ENCODE measurements at places on chromosomes 6 and 20.

GRCh38 chr6:16471222-16471909, 233.0 kb downstream of the GMPR start:
- DNase-seq: no peak

DNA sequence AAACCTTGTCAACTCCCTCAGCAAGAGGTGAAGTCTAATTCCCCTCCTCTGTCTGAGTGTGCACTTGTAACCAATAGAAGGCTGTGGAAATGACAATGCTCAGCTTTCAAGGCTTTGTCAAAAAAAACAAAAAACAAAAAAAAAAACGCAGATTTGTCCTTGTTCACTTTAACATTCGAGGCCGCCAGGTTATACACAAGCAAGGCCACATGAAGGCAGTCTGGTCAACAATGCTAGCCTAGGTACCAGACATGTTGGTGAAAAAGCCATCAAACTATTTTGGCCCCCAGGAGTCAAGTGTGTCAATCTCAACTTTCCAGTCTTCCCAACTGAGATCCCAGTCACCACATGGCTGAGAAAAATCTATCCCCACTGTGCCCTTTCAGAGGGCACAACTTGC, 92.3 kb downstream of the CDK19 start:
- DNase-seq: no peak

DNA sequence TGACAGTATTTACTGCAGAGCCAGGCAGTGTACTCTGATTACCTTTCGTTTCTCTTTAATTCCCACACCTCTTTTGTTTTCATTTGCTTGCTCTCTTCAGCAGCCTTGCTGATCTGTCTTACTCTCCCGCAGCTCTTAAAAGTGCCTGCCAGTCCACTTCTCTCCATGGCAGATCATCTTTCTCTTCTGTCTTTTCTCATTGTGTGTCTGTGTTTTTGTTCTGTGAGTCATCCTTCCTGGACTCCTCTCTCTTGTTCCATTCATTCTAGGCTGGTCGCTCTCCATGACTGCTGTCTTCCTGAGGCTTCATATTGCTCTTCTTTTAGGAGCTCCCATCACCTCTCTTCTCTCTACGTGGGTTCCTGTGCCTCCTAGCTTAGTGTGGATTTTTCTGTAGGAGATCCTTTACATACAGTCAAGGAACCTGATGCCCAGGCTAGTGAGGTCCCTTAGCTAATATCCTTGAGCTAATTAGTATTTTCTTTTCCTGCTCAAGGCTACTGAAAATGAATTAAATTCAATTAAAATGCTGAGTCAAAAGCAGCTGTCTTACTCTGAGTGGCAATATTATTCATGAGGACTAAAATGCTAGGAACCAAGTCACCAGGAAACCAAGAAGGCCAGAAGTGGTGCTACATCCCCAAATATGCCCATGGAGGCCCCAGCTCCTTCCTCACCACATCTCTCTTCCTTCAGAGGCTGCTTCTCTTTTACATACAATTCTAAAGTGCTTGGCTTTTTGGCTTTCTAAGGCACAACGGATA, 86.1 kb downstream of the SLX4IP start:
- DNase-seq: no peak

DNA sequence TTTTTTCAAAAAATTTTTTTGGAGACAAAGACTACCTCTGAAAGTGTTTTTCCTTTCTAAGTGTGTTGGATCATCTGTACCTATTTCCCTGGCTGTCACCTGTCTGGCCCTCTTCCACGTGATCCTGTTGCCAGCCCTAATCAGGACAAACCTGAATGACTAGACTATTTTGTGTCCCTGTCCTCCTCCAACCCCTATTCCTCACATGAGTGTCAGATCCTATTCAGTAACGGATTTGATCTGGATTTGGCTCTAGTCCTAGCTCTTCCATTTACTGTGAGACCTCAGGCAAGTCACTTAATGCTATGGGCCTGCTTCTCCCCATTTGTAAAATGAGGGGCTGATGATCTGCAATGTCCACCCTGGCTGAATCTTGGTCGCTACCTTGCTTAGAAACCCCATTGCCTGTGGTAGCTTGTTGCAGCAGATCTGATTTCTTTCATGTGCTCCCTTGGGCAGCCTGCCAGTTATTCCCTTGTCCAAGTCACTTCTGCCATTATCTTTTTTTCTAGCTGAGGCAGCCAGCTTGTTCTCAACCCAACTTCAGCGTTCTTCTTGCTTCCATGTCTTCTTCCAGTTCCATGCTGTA, 4.8 kb downstream of the PHF20 start:
- DNase-seq: peak; percentile 2

GRCh38 chr6:26571592-26572296, 25.0 kb upstream of the ABT1 start:
- peak; percentile 98 for DNase-seq

DNA sequence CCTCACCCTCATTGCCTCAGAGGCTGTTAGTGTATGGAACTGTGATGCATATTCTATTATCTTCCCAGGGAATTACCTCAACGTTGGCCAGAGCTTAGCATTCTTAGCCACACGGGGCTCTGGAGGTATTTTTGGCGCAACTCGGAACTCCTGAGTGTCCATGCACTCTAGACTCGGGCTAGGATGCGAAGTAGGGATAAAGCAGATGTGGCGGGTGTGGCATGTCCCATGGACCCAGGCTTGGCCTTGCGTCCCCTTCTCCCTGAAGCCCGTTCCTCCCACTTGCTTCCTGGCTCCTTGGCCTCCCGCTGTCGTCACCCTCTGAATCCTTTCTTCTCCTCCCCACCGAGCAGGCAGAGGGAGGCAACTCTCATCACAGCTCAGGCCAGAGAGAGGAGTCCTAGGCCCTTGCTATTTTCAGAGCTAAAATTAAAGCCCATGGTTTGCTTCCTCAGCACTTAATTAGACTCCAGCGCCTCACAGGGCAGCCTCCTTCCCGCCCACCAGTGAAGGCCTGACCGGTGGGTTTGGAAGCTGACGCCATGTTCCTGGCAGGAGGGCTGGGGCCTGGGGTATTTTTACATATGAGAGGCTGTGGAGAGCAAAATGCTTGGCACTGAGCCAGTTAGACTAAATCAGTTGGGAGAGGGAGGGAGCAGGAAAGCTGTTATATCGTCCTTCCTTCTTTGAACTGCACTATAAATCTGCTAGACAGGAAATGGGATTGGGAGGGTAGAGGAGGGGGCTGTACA, 138.7 kb downstream of the FOXO3 start:
- peak; percentile 87 for DNase-seq

DNA sequence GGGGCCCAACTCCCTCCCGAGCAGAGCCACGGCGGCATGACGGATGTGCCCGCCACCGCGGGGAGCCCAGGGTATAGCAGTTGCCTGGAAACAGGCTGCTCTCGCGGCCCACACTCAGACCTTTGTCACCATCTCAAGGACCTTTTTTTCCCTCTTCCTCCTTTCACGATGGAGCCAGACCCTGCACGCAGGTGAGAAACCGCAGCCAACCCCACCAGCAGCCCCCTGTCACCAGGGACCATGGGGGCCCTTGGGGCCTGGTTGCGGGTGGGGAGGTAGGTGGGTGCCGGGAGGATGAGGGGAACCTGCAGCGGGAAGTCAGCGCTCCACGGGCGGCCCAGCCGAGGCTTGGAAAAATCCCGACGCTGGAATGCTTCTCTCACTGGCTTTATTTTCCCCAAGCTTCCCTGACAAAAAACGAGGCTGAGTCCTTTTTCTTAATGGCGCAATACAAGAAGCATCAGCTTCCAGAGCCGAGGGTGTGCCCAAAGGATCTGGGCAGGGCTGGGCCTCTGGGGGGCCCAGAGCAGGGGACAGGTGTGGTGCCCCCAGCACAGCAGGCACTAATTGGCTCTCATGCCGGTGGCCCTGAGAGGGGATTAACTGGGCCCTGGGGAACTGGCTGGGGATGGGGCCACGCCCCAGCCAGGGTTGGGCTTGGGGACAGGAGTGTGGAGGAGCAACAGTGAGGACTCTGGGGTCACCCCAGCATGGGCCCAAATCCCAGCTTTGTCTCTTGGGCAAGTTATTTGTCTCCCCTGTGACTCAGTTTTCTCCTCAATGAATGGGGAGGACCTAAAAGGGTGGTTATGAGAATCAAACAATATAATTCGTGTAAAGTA, 23.9 kb downstream of the NOL4L start:
- DNase-seq: no peak

DNA sequence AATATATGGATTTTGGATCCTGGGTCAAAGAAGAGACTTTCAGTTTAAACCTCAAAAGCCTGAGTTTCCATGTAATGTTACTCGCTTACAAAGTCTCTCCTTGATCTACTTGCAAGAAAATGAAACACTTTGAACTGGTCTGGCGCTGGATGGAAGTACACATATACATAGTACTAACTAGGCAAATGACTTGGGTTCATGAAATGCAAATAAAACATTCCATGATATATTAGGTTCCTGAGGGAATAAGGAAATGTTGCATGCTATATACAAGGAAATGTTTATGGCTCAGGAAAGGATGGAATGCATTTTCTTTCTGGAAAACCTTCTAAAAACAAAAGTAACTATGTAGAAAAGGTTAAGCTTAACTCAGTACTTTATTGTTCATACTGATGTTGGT, 11.4 kb upstream of the TXLNB start:
- no peak for DNase-seq

- no peak for DNase-seq
Observed at GRCh38 chr6:128519931-128520435, 416 bp downstream of the PTPRK start.

DNA sequence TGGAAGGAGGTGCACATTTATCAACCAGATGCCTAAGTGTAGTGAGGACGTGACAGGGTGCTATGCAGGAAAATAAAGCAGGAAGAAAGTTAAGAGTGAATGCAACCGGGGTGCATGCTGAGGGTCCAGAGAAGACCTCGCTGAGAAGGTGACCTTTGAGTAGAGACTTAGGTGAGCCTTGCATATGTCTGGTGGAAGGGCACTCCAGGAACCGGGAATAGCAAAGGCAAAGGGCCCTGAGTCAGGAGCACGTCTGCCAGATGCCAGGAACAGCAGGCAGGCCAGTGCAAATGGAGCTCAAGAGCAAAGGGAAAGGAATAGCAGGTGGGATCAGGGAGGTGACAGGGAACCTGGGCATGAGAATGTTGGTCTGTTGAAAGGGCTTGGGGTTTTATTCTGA, 445.5 kb downstream of the PREX1 start:
- no peak for DNase-seq

DNA sequence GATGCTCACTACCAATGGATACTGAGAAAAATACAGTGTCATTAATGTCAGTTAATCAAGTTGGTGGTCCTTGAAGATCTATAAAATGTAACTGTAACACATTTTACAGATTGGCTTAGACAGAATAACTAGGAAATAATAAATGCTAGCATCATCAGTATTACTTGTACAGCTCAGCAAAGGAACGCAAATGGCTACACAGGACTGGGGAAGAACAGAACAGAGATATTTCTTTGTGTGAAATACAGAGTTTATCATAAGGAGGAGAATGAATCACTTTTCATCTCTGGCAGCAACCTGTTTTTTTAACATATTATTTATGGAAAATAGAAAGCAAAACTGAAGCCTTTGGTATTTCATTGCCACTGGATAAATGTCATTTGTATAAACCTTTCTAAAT, 8.2 kb upstream of the QKI start:
- DNase-seq: no peak

DNA sequence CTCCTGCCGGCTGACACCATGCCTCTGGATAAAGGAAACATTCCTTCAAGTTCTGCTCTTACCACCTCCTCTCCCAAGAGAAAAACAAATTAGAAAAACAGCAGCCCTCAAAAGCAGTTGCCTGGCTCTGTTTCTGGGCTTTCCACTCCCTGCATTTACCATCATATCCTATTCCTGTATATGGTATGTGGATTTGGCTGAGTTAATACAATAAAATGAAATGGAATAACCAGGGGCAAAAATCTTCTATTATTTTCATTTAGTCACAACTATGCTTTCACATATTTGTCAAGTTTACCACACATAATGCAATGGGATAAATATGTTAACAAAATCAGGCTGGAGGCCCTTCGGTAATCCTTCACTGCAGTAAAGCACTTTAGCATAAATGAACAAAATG, 34.3 kb downstream of the COL12A1 start:
- no peak for DNase-seq

DNA sequence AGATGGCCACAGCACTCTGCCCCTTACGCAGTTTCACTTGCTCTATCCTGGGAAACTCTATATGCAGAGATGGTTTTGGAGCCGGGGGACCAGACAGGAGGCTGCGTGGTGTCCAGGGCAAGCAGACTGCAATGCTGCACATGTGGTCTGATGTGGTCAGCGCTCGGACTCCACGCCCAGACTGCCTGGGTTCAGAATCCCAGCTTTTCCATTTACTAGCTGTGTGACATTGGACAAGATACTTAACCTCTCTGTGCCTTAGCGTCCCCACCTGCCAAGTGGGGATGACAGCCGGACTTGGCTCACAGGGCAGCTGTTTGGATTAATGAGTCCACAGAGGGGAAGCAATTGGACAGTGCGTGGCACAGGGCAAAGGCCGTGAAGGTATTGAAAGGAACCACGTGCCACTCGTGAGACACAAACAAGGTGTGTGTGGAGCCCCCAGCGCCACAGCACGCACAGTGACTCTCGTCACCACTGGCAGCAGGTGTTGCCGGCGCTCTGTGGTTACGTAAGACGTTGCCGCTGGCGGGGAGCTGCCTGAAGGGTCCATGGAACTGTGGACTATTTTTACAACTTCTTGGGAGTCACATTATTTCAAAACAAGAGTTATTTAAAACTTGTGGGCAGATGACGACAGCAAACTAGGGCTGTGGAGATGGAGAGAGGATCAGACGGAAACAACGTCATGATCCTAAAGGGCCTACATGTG, 201.4 kb downstream of the PREX1 start:
- no peak for DNase-seq

GRCh38 chr6:98880486-98880885, 46.1 kb downstream of the POU3F2 start:
- no peak for DNase-seq

- DNase-seq: no peak
Observed at GRCh38 chr20:4787820-4788219, 66.1 kb downstream of the PRND start.

DNA sequence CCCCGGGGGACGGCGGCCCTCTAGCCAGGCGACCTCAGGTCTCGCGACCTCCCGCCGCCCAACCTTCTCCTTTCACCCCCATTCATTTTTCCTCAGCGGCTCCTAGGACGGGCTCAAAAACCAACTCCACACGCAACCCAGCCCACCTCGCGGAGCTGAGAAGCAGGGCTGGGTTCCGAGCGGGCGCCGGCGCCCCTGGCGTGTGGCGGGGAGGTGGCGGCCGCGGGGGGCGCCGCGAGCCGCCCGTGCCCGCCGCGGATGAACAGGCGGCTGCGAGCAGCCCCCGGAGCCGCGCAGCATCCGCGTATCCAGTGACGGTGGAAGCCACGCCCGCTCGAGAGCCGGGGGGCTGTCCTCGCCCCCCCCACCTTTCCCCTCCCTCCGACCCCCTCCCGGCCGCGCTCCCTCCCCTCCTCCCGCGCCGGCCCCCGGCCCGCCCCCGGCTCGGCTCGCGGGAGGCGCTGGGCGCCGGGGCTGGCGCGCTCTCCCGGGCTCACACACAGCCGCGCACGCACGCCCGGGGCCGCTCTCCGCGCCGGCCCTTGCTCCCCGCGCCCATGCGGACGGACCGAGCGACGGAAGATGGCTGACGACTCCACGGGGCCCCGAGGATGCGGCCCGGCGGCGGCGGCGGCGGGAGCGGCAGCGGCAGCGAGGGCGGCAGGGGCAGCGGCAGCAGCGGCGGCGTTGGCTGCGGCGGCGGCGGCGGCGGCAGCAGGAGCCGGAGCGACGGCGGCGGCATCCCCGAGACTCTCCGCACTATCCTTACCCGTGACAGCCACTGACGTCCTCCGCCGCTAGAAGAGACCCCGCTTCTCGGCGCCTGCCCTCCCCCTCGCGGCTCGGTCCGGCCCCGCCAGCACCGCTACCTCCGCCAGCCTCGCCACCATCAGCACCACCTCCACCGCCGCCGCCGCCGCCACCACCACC, at the start of gene SOBP:
Gene SOBP (plus strand): TSS at position 482 of the 930 bp plus-strand sequence. CDS start 500 bp downstream, outside the sequence.
- peak; percentile 50 for DNase-seq

GRCh38 chr20:62219101-62219991, 732 bp downstream of the HRH3 start:
- peak; percentile 47 for DNase-seq
